Activated CD4-positive, alpha-beta T cell treated with anti-CD3 and anti-CD28 coated beads, Interleukin-2, amount 10 ng/mL, durations not matched to agents 24 days and 14 days (primary cell): ENCODE measurements at places on chromosomes 12 and 14.
A peak's percentile ranks its signal among the peaks of the same experiment; 100 is the strongest.

DNA sequence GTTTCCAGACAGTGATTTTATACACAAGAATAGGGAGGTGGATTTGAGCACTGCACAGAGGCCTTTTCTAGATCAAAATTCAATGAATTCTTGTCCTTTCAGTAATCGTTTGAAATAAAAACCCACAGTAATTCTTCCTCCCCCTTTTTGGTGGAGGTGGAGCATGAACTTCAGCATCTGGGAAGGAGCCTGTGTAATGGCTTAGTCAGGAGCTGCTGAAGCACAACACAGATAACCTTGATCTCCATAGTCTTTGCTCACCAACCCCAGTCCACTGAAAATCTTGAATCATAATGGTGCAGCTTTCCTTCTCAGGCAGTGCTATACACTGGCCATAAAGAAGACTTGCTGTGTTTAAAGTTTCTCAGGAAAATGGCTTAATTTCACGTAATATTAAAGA is 6.4 kb upstream of the TBPL2 start:
- no peak for DNase-seq

- no peak for DNase-seq
Observed at GRCh38 chr12:109542876-109543275, 30.4 kb downstream of the MMAB start.

DNA sequence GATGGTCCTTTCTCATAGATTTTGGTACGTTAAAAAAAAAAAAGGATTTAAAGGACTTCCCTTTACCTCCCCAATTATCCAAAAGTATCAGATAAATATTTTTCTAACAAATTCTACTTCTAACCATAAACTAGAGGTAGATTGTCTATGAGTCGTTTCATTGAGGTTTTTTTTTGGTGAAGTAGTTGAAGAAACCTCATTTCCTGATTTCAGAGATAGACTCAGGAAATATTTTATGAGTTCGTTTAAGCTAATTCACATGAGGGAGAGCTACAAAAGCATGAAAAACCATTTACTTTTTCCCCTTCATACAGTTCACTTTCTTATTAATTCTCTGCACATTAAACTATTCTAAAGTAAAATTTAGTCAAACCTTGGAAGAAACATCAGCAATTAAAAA is 112.5 kb downstream of the RALGAPA1 start:
- DNase-seq, result no peak

DNA sequence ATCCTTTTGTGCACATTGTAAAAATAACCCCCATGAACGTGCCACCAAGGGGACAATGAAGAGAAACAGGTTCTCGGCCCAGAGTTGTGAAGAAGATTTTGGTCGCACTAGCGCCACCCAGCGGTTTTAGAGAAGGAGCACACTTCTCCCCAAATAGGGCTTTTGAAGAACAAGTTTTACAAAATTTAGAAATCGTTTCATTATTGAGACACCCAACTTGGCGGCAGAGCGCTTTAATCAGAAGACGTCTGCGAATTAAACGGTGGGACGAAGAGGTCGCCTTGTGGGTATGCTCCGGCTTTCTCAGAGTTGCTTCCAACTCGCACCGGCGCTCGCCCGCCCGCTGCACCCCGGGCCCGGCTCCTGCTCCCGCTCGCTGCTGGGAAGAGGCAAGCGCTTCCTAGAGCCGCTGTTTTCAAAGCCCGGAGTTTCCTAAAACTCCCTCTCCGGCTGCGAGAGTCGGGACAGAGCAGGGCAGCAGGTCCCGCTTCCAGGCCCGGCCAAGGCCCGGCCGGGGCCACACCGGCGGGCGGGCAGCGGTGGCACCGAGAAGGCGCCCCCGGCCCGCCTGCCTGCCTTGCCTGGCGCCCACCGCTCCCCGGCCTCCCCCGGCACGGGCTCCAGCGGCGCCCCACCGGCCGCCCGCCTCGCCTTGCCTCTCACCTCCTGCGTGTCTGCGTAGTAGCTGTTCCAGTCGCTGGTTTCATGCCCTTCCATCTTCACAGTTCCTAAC is 645 bp downstream of the FOXA1 start:
- DNase-seq, result peak; percentile 70

DNA sequence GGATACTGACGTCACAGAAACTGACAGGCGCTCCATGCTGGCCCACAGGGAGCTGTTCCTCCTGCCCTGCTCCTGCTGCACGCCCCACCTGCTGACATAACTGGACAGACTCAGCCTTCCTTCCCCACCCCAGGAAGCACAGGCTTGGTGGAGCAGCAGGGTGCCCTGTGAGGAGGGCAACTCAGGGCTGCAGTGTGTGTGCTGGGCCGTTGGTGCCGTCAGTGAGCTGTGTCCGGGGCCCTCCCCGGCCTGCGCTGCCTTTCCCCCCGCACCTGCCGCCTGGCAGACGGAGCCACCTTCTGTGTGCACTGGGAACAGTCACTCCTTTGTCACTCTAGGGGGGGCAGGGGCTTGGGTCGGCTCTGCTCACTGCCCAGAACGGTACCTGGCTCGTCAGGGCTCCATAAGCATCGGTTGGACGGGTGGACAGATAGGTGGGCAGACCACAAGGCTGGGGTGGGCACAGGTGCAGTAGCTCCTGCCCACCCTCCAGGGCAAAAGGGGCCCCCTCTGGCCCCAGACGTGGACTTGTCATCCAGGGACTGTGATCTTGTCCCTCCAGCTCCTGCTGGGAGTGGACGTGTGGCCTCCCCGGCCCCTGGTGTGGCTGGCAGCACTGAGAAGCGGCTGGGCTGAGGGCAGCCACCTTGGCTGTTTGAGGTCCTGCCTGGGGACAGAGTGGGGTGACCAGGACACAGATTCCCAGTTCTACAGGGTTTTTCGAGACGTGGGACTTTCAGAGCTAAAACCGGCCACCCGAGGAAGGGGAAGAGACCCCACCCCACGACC is 32.8 kb downstream of the FBRSL1 start:
- no peak for DNase-seq

GRCh38 chr12:96343347-96343954 is 56.8 kb downstream of the CDK17 start:
- peak; percentile 75 for DNase-seq

GRCh38 chr12:19739195-19739776 is 300.0 kb downstream of the AEBP2 start:
- peak; percentile 78 for DNase-seq

DNA sequence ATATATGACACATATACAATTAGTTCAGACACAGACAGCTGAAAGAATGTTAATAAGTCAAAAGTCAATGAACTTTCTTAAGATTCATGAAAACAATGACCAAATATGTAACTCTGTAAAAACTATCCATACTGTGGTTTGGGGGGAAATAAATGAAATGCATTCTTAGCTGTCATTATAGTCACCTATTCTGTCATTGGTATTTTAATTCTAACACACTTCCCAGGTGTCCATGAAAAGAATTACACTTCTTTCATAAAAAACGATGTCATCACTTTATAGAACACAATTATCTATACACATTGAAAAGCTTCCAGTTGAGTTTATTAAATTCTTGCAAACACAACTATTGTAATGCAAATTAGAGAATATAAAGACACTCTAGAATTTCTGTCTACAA is 35.8 kb downstream of the PPFIA2 start:
- DNase-seq, result no peak

GRCh38 chr14:54329082-54329695 is 67.6 kb upstream of the CDKN3 start:
- DNase-seq, result peak; percentile 61

GRCh38 chr14:99168330-99168729 is 103.7 kb downstream of the BCL11B start:
- DNase-seq, result no peak

GRCh38 chr14:84029246-84029645 is 1500.7 kb upstream of the FLRT2 start:
- no peak for DNase-seq

DNA sequence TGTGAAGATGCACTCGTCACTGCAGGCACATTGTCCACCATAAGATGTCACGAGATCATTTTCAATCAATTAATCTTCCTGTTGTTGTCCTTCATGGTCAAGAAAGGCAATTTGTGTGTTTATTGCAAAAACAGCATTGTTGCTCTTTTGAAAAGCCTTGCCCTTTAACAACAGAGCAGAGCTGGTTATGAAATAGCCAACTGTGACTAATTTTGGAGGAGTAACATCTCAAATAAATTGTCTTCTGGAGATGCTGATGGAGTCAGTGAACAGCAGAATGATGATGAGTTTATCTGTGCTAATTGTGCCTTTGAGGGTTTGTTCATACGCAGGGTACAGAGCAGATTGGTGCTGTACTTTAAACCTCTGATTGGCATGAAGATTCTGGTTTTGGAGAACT is 88.3 kb upstream of the E2F7 start:
- DNase-seq, result no peak

- DNase-seq, result peak; percentile 46
Observed at GRCh38 chr12:115962216-115962615, 315.3 kb downstream of the MED13L start.

- DNase-seq, result no peak
Observed at GRCh38 chr14:94964931-94965330, 192.4 kb downstream of the DICER1 start.

DNA sequence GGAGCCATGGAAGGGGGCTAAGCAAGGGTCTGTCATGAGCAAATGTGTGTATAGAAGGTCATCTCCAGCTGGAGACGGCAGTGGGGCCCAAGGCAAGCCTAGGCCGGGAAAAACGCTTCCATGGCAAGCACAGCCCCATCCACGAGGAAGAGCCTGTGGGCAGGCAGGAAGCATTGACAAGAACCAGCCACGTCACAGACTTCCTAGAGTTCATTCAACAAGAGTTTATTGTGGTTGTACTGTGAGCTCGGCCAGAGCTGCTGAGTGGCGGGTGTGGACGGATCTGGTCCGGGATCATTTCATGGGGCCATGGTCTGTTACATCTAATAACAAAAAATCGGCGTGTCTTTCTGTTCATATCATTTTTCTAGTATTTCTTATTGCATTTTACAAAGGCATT is 311.7 kb downstream of the TMEM121 start:
- DNase-seq, result no peak

DNA sequence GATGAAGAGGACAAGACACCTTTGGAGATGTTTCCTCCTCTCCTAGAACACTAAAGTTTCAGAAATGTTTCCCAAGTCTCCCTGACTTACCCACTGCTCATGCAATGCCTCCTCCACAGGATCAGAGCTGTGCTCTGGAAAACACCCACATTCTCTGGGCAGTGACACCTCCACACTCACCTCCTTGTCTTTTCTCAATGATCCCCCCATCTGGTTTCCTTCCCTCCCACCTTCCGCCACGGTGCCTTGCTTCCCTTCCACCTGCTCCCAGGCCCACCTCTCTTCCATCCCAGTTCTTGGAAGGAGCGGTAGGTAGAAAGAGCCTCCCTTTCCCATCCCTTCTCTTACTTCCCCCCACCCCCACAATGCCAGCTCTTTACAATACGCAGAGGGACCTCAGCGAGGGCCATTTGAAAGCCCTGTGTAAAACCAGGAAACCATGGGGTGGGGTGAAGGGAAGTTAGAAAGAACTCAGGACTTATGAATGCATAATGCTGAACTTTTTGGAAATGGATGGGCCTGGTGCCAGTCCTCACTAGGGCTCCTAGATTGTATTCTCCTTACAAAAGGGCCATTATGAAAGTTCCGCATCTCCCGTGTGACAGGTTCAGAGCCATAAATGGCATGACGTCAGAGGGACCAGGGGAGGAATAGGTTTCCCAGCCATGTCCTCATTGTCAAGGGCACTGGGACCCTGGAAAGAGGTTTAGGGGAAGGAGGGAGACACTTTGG is 12.8 kb downstream of the FBLN5 start:
- DNase-seq, result no peak

DNA sequence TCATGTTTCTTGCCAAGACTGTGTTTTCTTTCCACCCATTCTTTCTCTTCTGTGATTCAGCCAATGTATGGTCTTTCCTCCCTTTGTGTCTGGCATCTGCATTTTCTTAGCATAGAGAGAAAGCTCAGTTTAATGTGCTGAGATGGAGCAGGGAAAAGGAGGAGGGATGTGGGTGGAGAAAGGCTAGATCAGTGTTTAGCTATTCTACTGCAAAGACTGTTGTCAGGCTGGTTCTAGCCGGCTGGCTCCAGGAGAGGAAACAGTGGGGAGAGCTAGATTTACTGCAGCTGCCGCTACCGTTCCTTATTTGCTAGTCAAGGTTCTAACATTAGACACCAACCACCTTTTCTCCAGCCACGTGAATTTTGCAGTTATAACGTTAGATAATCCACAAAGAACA is 5.2 kb upstream of the RIMKLB start:
- no peak for DNase-seq

DNA sequence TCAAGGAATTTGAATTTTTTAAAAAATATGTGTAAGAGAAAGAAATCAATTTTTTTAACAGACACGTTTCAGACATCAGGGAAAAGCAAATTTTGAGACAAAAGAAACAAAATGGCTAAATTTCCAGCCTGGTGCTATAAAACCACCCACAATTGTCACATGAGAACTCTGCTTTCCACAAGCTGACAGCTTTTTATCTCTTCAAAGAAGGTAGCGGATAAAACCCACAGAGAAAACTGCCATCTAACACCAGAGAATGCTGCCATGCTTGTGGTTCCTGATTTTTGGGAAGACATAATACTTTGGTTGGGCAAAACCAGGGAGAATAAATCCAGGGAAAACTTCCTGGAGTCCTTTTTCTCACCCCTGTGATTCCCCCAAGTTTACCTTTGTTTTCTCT is 10.3 kb upstream of the ITPR2 start:
- no peak for DNase-seq

DNA sequence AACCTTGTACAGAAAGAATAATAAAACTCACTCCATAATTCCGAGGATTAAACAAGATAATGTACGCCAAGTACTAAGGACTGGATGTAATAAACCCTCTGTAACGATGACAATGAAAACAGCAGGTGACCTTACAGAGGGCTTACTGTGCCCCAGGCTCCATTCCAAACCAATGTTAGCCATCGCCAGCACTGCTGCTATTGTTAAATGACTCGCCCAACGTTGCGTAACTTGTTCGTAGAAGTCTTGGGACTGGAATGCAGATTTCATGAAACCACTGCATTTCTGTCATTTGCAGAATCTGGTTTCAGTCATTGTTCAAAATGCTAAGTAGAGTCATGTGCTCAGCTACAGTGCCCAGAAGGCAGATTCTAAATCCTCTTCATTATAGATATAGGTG is 728 bp upstream of the STON2 start:
- no peak for DNase-seq

DNA sequence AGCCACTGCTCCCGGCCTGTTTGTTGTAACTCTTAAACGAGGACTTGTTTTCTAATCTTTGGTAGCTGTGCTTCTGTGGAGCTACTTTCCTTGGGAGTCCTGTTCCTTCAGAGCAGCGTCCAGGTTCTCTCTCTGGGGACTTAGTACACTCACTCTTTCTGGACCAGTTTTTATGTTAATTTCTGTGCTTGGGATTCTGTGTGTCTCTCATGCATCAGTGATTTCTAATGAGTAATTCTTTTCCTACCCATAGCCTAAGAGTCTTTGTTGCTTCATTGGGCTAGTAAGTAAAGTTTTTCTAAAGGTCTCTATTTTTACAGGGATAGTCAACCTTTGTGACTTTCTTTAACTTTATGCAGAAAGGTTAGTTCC is 289.3 kb downstream of the FBXL14 start:
- no peak for DNase-seq

- DNase-seq, result peak; percentile 82
Observed at GRCh38 chr14:100076133-100076532, 10.9 kb downstream of the EVL start.
